BJ (cell line): ENCODE measurements at places on chromosomes 2 and 18.

DNA sequence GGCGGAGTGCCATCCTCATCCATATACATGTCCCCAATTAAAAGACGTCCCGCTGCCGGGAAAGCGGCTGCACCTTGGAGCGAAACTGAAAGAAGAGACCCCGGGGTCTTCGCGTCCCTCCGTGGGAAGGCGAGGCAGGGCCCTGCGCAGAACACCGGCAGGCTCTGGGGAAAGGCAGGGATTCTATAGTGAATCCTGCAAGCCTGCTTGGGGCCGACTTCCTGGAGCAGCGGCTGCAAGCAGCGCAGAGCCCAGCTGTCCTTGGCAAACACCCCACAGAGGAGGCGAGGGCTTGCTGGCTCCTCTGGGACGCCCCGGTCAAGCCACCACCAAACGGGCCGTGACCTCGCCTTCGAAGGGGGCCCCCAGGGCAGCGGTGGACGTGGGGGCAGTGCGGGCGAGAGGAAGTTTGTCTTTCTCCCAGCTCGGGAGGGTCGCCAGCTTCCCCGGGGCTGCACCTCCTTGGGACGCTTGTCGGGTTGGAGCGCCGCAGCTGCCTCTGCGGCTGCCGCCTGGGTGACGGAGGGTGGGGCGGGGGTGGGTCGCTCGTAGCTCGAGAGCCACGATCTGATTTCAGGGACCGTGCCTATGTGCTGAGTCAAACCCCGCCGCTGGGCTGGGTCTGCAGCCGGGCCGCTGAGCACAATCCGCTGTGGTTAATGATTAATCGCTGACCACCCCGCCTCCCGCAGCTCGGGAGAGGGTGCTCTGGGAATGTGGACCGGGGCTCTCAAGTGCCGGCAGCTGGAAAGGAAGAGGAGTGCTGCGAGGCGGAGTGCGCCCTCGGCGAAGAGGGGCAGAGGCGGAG is 486 bp upstream of the GPR39 start:
- peak; percentile 82 for DNase-seq

GRCh38 chr2:159450180-159450579 is 163.7 kb upstream of the WDSUB1 start:
- DNase-seq, result no peak

DNA sequence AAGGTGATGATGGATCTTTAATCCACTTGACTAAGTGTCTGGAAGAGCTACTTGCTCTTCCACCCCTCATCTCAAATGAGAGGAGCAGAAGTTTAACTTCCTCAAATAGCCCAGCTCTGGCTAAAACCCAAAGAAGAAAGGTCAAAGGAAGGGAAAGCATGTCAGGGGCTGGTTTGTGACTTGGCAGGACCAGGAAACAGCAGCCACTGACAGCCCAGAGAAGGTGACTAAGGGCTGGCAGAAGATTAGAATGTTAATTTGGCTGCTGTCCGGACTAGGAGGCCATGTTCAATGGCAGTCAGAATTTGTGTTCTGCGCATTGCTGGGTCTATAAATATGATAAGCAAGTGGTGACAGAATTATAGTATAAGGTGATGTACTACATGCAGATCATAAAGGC is 386.2 kb downstream of the SETBP1 start:
- no peak for DNase-seq

GRCh38 chr18:38473535-38473934 is 907.9 kb upstream of the CELF4 start:
- DNase-seq, result no peak

DNA sequence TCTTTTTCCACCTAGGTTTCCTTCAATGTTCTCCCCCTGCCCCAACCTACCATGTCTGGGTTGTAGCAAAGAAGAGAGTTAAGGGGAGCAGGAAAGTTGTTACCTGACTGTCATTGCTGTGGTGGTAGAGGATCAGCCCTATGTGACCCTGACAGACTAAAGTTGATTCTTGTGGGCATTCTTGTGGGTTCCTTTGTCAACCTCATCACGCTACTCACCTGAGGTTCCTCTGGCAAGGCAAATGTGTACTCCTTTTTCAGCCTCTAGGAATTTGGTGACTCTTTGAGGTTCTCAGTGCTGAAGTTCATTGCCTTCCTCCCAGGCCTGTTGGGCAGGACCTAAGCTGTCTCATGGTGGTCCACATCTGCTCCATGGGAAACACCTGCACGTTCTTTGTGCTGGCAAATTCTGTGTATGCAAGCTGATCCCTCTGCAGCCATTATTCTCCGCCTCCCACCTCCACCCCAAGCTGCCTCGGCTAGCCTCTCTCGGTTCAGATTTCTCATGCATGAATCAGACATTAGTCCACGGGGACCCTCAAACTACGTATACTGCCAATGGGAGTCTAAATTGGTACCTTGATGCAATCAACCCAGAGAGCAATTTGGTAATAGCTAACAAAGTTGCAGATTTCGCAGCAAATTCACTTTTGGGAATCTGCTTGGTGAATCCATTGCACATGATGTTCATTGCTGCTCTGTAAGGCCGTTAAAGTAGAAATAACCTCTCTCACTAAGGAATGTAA is 1.5 kb upstream of the GMCL1 start:
- no peak for DNase-seq

GRCh38 chr2:102505290-102505689 is 32.3 kb downstream of the SLC9A4 start:
- no peak for DNase-seq

DNA sequence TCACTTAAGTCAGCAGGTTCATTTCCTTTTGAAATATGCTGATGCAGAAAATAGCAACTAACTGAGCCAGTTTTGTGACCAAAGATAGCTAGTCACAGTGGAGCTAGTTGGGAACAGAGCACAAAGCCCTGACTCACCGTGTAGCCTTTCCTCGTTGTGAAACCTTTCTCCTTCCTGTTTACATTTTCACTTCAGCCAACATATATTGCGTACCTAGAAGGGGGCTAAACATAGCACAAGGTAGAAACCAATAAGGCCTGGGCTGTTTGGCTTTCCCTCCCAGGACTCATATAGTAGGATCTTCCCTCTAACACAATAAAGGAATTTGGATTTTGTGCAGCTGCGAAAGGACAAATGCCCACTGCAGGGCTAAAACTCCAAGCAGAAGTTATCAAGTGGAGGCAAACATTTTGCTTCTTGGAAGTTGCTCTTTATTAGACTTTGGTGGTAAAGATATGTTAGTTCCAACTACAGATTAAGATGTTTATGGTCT is 24.5 kb upstream of the LPIN2 start:
- DNase-seq, result no peak

GRCh38 chr18:8721716-8722115 is 16.4 kb downstream of the MTCL1 start:
- DNase-seq, result no peak

- no peak for DNase-seq
These were observed 52.2 kb downstream of the NRP2 start for GRCh38 chr2:205734436-205735037.

GRCh38 chr2:206477296-206477695 is 34.0 kb downstream of the ADAM23 start:
- DNase-seq, result peak; percentile 35

GRCh38 chr18:10842861-10843260 is 306.5 kb downstream of the PIEZO2 start:
- no peak for DNase-seq

DNA sequence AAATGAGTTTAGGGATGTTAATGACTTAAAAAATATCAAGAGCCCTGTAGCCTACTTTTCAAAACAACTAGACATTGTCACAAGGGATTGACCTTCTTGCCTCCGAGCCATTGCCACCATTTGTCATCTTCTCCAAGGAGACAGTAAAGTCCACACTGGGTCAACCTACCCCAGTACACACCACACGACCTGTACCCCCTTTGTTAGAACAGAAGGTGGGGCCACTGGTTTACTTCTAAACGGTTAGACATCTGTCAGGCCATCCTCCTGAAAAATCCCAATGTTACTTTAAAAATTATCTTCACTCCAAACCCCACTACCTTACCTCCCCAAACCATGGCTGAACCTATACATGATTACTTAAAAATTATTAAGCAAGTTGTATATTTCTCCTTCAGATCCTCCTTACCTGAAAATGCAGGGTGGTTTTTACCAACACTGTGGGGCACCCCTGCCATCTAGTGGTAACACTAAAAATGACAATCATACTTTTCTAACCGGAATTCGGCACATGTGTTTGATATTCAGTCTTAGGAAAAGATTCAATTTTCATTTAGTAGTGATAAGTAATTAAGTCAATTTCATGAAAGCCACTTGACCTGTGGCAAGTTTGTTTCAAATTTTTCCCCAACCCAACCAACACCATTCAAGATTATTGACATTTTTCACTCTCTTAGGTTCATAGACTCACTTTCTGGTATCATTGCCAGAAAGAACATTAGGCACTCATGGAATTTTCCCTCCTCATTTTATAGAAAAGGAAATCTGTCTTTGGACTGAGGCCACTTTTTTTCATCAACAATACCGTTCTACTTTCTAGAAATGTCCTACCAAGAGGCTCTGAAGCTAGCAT is 265.3 kb upstream of the PKDCC start:
- DNase-seq, result no peak

DNA sequence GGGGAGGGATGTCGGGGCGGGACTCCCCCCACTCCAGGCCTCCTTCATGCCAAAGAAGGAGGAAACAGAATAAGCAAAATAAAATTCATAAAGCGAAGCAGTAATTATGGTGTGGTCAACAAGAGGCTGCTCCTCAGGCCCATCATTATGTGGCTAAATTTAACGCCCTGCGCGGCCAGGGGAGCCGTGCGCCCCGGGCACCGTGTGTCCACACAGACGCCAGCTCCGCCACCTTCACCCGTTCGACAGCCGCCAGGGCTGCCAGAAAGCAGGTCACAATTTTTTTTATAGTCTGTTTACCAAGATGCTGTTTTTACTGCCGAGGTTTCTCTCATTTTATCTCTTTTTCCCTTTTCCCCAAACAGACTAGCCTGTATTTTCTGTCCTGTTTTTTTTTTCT is 31.0 kb downstream of the NHEJ1 start:
- DNase-seq, result no peak

DNA sequence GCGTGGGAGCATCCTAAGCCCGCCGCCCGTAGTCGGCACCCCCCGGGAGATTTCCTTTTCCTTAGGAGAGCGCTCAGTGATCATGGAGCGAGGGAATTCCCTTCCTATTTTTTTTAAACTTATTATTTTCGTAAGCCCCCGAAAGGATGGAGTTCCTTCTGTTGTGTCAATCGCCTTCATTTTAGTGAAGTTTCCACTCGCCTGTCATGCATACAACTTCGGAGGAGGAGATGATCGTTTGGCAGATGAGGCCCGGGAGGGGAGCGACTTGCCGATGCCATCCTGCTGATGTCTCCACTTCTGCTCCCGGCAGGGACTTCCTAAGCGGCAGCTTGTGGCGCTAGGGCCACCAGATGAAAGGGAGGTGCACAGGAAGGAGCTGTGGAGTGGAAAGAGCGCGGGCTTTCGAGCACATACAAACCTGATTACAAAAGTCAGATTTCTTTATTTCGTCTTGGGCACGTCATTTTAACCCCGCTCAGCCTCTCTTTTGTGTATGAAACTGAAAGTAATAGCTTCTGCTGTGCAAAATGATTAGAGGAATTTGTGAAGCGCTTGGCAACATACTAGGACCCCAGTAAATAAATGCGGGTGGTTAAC is at the start of gene ADGRF3:
TSS of gene ADGRF3 (minus strand) at position 336 of the 600 bp plus-strand sequence. CDS start 555 bp downstream, outside the sequence.
- DNase-seq, result no peak

GRCh38 chr18:8766559-8767293 is 61.4 kb downstream of the MTCL1 start:
- DNase-seq, result no peak

DNA sequence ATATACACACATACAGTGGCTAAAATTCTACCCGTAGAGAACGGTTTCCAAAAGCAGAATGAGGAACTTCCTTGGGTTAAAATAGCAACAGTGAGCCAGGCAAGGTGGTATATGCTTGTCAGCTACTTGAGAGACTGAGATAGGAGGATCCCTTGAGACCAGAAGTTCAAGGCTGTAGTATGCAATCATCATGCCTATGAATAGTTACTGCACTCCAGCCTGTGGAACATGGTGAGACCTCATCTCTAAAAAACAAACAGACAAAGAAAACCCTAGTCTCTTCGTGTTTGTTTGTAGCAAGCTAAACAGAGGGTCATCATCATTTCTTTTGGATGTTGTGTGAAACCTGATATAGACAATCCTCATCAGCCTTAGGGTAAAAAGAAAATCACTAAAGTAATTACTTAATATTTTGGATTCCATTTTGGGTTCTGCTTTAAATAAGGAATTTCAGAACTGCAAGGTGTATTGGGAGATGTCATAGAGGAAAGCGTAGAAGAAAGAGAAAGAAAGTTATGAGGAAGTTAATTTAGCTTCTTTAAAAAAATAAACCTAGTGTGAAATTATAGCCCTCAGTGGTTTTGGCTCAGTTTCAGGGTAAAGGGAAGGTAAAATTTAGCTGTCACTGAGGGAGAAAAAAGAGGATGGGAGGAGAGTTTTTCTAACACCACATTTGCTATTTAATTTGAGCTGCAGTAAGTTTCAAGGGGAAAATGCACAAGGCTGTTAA is 46.5 kb downstream of the PLEK start:
- DNase-seq, result no peak

DNA sequence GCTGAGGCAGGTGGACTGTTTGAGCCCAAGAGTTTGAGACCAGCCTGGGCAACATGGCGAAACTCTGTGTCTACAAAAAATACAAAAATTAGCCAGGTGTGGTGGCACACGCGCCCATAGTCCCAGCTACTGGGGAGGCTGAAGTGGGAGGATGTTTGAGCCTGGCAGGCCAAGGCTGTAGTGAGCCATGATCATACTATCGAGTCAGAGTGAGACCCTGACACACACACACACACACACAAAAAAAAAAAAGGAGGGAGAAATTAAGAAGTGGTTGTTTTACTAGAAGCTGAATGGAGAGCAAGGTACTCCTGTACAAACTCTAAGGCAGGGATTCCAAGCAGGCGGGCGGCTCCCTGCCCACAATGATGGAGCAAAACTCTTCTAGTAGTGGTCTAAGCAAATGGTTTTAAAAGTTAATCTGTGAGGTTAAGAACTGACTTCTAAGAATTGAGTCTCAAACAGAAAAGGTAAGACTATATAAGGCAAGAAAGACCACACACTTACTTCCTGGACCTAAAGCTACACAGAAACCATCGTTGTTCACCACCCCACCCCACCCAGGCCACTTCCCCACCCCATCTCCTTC is 2.6 kb downstream of the ANKRD44 start:
- DNase-seq, result no peak

- peak; percentile 95 for DNase-seq
These were observed 64.6 kb downstream of the SPTBN1 start for GRCh38 chr2:54520687-54521086.

- DNase-seq, result no peak
These were observed 44.1 kb downstream of the FMNL2 start for GRCh38 chr2:152379089-152379488.

GRCh38 chr2:127675331-127676261 is at the start of gene LIMS2:
LIMS2 (minus strand) TSS chr2:127675530; CDS start chr2:127675024, 506 bp downstream.
- peak; percentile 37 for DNase-seq
